ENCODE measurements at places on chromosomes 13 and 19.
A peak's percentile ranks its signal among the peaks of the same experiment; 100 is the strongest.

DNA sequence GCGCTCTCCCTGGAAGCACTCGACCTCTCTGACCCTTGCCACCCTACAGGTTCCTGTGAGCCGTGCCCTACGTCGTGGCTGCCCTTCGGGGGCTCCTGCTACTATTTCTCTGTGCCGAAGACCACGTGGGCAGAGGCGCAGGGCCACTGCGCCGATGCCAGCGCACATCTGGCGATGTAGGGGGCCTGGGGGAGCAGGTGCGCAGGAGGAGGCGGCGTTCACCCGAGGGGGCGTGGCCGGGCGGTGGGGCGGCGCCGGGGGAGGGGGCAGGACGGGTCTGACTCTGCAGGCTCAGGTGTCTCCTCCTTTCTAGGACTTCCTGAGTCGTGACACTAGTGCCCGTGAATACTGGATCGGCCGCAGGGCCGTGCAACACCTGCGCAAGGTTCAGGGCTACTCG, 26.4 kb downstream of the CLEC4M start:
- peaks cover 38% of the 10 kb centered on the region for H3K27me3 ChIP-seq
- H3K27ac ChIP-seq: no peak overlapping the region
- H3K36me3 ChIP-seq: no peaks in the 10 kb centered on the region
- DNase-seq: peak; percentile 38
- peaks cover 21% of the 10 kb centered on the region for H3K4me1 ChIP-seq

- peak overlapping the region; percentile 87 for H3K27ac ChIP-seq
- H3K4me3 ChIP-seq: peak overlapping the region; percentile 64
- H3K27me3 ChIP-seq: no peaks in the 10 kb centered on the region
- no peaks in the 10 kb centered on the region for H3K36me3 ChIP-seq
- peak; percentile 77 for DNase-seq
Observed at GRCh38 chr19:36488846-36489117, 579 bp downstream of the ZNF566 start.

GRCh38 chr13:34124666-34125306, 306.8 kb downstream of the RFC3 start:
- H3K4me1 ChIP-seq: no peaks in the 10 kb centered on the region
- H3K36me3 ChIP-seq: no peaks in the 10 kb centered on the region
- H3K27ac ChIP-seq: no peak overlapping the region
- H3K27me3 ChIP-seq: no peaks in the 10 kb centered on the region
- H3K4me3 ChIP-seq: no peak overlapping the region
- no peak for DNase-seq

DNA sequence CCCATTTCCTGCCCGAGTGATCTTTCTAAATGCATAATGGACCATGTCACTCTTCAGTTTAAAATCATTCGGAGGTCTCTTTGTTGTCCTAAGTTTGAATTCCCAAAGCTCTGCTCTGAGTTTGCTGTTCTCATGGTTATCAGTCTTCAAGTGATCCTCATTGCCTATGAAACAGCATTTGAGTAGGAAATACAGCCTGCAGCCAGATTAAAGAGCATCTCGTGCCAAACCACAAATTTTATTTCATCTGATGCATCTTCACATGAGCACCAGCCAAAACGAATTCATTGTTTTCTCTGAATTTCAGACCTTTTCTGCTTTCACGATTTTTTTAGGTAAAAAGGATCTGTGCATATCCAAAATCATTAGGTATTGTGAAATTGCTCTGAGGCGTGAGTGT, 299.6 kb downstream of the TDRD3 start:
- H3K4me1 ChIP-seq: no peaks in the 10 kb centered on the region
- no peaks in the 10 kb centered on the region for H3K27me3 ChIP-seq
- H3K36me3 ChIP-seq: no peaks in the 10 kb centered on the region
- DNase-seq: no peak

DNA sequence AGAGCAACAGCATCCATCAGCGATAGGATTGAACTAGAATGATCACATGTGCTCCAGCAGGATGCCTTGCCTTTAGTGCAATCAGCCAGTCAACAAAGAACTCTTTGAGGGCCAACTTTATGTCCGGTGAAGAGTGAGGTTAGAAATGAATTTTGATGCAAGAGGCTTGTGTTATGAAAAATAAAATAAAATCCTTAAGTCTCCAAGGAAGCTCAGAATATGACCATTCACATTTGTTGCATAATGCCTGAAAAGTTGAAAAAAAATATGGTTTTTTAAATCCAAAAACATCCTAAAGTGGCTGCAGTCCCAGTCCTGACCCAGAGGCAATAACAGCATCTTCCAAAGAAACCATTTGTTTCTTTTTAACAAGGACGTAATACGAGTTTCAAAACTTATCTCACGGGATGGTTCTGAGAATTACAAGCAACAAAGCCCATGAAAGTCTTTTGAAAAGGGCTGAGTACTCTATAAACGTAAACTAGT, 61.3 kb downstream of the DCLK1 start:
- H3K4me3 ChIP-seq: no peak overlapping the region
- no peak overlapping the region for H3K27ac ChIP-seq
- H3K4me1 ChIP-seq: no peaks in the 10 kb centered on the region
- no peak for DNase-seq
- H3K27me3 ChIP-seq: no peaks in the 10 kb centered on the region
- no peaks in the 10 kb centered on the region for H3K36me3 ChIP-seq

DNA sequence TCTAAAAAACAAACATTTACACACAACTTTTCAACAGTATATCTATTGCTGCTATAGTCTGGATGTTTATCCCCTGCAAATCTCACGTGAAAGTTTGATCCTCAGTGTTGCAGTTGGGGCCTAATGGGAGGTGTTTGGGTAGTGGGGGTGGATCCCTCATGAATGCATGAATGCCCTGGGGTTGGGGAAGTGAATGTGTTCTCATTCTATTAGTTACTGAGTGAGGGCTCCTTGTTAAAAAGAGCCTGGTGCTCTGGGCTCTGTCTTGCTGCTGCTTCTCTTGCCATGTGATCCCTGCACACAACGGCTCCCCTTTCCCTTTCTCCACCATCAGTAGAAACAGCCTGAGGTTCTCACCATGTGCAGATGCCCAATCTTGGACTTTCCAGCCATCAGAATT, 242.7 kb upstream of the HTR2A start:
- no peak for DNase-seq
- H3K27me3 ChIP-seq: no peaks in the 10 kb centered on the region
- H3K27ac ChIP-seq: no peak overlapping the region

DNA sequence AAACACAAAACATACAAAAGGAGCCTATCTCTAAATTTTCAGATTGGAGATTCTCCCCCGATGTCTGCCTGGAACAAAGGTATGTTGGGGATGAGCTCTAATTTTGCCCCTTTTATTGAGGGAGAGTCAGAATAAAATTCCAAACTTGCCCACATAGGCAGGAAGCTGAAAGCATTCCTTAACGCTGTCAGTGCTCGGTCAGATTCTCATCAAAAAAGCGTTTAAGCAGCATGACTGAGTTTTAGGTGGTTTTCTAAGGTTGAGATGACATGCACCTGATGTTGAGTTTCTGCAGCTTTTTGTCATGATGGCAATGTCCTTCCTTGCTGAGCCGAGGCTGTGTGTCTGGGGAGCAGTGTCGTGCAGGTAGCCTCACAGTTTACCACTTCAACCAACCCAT, 48.4 kb upstream of the MEDAG start:
- H3K4me3 ChIP-seq: no peak overlapping the region
- H3K4me1 ChIP-seq: no peaks in the 10 kb centered on the region
- H3K36me3 ChIP-seq: no peaks in the 10 kb centered on the region
- no peak overlapping the region for H3K27ac ChIP-seq

- peak; percentile 47 for DNase-seq
- H3K36me3 ChIP-seq: no peaks in the 10 kb centered on the region
- peaks cover 28% of the 10 kb centered on the region for H3K4me1 ChIP-seq
- H3K4me3 ChIP-seq: peak overlapping the region; percentile 10
- H3K27ac ChIP-seq: no peak overlapping the region
Observed at GRCh38 chr19:39497996-39498797, 550 bp upstream of the DLL3 start.

DNA sequence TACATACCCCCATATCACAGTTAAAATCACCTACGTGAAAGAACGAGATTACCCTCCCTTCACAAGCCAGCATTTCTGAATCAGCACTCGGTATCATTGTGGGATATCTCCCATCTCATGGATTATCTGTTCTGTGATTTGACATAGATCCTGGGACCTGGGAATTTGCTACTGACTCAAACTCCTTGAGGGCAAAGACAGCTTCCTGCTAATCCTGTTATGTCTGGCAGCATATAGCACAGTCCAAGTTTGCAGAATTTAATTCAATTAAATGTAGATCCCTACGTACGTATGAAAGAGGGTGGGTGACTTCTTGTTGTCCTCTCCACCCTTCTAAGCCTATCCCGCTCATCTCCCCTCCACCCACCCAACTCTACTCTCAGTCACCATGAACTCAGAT, 476.5 kb downstream of the KLF5 start:
- H3K36me3 ChIP-seq: no peaks in the 10 kb centered on the region
- no peaks in the 10 kb centered on the region for H3K4me1 ChIP-seq
- H3K4me3 ChIP-seq: no peak overlapping the region
- no peaks in the 10 kb centered on the region for H3K27me3 ChIP-seq
- no peak for DNase-seq
- no peak overlapping the region for H3K27ac ChIP-seq
